ENCODE measurements at places on chromosomes 7 and 10. TPM values are rescaled to one million over a fixed set of nuclear protein-coding genes. Genes with fewer than 3 reads are reported as not detected.

DNA sequence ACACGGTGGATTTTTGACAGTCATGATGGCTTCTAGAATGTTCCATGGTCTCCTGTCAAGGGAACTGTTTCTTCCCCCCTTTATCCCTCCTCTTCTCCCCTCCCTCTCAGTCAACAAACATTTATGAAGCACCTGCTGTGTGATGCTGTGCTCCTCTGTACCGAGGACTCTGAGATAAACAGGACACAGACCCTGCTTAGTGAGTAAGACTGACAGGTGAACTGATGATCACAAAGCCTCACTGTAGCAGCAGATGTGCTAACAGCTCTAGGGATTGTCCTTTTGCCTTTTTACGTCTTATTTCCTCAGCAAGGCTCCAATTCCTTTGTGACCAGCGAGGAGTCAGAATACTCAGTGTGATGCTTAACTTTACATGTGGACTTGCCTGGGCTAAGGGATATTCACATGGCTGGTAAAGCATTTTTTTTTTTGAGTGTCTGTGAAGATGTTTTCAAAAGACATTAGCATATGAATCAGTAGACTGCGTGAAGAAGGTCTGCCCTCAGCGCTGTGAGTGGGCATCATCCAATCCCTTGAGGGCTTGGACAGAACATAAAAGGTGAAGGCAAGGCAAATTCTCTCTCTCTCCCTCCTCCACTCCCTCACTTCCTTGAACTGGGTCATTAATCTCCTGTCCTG lies 170.1 kb downstream of the ADRA2A start:
- no peak for DNase-seq

GRCh38 chr10:132448248-132448731 lies 51.3 kb downstream of the PWWP2B start:
- peak; percentile 81 for DNase-seq

DNA sequence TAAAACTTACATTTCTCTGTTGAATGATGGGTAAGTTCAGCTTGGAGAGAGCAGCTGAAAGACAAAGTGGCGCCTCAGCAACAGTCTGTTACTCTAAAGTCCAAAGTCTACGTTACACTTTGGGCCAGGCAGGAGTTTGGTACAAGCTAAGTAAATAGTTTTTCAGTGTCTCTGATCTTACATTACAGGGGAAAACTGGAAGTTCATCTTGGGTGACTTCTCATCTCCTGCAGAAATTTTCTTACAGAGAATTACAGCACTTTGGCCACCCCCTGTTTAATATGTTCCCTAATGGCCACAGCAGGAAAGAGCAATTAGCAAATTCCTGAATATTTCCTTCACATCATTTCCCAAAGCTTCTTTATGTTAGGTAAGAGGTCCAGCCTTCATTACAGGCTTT lies 67.1 kb downstream of the ABCC2 start:
- no peak for DNase-seq

- DNase-seq: peak; percentile 52
Observed at GRCh38 chr7:46215987-46216567, 295.0 kb upstream of the IGFBP3 start.

DNA sequence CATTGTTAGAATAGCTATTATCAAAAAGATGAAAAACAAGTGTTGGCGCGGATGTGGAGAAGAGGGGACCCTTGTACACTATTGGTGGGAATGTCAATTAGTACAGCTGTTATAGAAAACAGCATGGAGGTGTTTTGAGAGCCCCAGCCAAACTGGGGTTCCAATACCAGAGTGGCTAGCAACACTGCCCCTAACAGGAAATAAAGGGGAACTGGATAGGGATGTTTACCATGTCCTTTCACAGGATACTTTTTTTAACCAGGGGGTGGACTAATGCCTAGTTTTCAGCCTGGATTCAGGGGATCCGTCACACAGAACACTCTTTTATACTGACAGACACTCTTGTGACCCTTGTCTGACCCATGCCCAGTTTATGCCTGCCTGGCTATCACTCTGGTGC lies 6.9 kb upstream of the GSTK1 start:
- DNase-seq: no peak

GRCh38 chr7:143516981-143517380 lies 39.3 kb downstream of the TAS2R41 start:
- no peak for DNase-seq

DNA sequence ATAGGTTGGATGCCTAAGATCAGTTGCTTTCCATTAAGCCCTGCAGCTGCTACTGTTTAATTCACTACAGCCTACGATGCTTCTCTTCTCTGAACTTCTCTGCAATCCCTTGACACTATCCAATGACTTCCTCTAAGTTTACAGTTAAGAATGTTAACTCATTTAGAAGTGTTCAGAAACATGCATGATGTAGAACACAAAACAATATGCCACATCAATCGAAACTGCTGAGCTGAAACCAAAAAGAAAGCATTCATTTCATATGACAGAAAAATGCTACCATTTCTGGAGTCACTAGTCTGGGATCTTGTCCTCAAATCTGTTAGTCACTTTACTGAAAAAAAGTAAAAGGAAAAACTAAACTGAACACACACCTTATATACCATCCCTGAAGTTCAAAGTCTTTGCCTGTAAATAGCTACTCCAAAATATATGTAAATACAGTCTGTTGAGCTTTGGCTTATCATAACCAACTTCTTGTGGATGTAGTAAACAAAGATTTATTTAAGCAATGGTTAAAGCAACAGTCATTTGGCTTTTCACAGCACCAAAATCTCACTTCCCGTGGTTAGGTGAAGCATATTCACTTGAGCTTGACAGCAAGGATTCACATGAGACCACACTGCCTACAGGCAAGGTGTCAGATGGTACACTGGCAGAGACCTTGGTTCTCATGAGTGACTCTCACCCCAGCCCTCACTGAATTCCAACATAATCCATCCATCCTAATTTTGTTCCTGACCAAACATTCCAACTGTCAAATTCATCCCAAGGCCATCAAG lies 187.0 kb downstream of the PPP1R17 start:
- DNase-seq: no peak

GRCh38 chr10:17216901-17217395 lies 11.1 kb upstream of the VIM start:
- no peak for DNase-seq

The TUBB8 gene
- not detected for total RNA-seq

The FAM25C gene
- not detected for total RNA-seq

The OIT3 gene
- not detected for total RNA-seq

All from psoas muscle (tissue), 8 donors.